ENCODE measurements at places on chromosomes 4 and X.

DNA sequence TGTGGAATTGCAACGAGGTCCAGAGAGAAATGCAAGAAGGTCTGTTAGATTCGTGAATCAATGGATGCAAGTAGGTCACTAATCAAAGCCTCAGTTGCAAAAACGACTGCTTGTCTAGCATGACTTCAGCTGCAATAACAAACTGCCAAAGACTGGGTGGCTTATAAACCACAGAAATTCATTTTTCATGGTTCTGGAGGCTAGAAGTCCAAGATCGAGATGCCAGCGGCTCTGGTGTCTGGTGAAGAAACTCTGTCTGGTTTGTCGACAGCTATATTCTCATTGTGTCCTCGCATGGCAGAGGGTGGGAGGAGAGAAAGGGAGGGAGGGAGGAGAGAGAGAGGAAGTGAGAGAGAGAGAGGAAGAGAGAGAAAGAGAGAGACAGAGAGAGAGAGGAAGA is 114.7 kb downstream of the MXRA5 start:
- no peaks in the 10 kb centered on the region for H3K4me1 ChIP-seq
- no peak for DNase-seq
- no peak overlapping the region for H3K27ac ChIP-seq
- H3K4me3 ChIP-seq: no peak overlapping the region
- no peaks in the 10 kb centered on the region for H3K27me3 ChIP-seq

DNA sequence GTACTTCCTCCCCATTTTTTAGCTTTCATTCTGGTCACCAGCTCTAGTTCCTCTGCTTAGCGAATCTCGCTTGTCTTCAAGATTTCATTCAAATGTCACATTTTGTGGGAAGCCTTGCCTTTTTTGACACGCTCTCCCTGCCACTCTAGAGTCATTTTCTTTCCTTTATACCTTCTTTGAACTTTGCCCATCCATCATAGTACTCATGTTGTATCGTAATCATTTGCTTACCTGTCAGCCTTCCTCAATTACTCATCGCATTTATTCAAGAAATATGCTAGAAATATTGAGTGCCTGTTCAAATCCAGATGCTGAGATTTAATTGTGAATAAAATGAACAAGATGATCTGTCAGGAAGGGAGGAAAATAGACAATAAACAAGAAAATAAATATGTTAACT is 21.8 kb downstream of the TSPAN7 start:
- H3K4me3 ChIP-seq: no peak overlapping the region
- no peaks in the 10 kb centered on the region for H3K27me3 ChIP-seq
- no peaks in the 10 kb centered on the region for H3K4me1 ChIP-seq
- H3K27ac ChIP-seq: no peak overlapping the region
- DNase-seq: no peak

DNA sequence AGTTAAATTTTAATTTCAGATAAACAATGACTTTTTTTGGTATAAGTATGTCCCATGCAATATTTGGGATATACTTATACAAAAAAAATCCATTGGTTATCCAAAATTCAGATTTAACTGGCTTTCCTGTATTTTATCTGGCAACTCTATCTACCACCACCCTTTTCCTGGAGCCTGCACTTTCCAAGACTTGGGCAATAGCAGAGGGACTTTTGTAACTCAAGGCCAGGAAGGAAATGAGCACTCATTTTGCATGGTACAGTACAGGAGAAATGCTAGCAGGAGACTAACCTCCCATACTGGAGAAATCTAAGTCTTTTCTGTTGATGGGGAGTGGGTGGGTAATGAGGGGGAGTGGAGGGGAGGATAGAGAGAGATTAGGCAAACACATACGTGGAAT is 37.7 kb upstream of the PLAC1 start:
- no peaks in the 10 kb centered on the region for H3K27me3 ChIP-seq
- no peak overlapping the region for H3K4me3 ChIP-seq
- no peak for DNase-seq
- H3K27ac ChIP-seq: no peak overlapping the region

GRCh38 chrX:66680451-66680850 is 41.6 kb upstream of the EDA2R start:
- H3K4me3 ChIP-seq: no peak overlapping the region
- no peaks in the 10 kb centered on the region for H3K4me1 ChIP-seq
- no peaks in the 10 kb centered on the region for H3K36me3 ChIP-seq
- DNase-seq: no peak
- no peaks in the 10 kb centered on the region for H3K27me3 ChIP-seq

DNA sequence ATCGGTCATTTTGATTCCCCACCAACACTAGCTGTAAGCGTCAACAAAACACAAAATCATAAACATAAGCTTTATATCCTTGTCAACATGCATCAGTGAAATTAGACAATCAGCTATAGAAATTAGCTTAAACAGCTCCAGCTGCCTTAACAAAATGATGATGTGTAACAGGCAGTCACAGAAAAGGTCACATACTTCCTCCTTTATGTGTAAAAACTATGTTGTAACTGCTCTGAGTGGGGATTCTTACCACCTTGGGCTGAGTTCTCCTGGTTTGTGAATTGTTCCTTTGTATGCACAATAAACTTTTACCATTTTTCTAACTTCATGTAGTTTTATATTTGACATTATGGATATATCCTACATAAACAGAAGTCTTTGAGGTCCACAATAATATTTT is 73.9 kb upstream of the MAP9 start:
- H3K4me3 ChIP-seq: no peak overlapping the region
- no peak for DNase-seq
- no peak overlapping the region for H3K27ac ChIP-seq
- no peaks in the 10 kb centered on the region for H3K27me3 ChIP-seq
- H3K36me3 ChIP-seq: no peaks in the 10 kb centered on the region
- H3K4me1 ChIP-seq: no peaks in the 10 kb centered on the region

DNA sequence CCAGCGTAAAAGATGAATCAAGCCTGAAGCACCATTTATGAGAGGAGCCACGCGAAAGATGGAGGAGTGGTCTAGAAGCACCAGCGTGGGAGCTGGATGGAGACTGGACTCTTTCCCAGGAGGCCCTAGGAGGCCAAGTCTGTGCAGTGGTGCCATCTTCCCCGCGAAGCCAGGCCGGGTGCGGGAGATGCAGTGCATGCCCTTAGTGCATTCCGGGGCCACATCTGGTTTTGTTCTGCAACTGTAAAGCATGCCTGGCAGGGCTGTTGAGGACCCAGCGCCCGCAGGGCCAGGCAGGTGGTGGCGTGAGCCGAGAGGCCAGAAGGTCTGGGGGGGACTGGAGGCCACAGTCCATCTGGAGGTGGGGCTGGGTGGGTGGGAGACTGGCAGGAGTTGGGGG is 78.6 kb upstream of the ADRA2C start:
- H3K27me3 ChIP-seq: no peaks in the 10 kb centered on the region
- DNase-seq: no peak
- H3K27ac ChIP-seq: no peak overlapping the region
- no peaks in the 10 kb centered on the region for H3K4me1 ChIP-seq
- no peak overlapping the region for H3K4me3 ChIP-seq

DNA sequence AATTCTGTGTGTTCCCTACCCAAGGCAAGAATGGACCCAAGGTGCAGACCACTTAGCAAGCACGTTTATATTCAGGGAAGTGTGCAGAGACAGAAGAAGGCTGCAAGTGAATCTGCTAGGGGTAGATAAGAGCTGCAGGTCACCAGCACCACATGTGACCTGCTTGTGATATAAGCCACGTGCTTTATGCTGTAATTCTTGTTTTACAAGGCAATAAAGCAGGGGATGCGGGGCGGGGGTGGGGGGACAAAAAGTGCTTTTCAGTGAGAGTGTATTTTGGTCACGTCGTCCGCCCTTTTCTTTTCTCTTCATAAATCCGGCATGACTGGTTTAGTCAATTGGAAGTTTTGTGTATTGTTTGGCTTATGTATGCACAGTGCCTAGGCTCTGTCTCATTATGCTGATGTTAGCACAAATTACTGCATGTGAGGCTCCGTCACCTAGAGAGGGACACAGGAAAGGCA is 192.7 kb downstream of the RBMX2 start:
- H3K4me1 ChIP-seq: no peaks in the 10 kb centered on the region
- no peak overlapping the region for H3K27ac ChIP-seq
- H3K4me3 ChIP-seq: no peak overlapping the region

- no peak overlapping the region for H3K27ac ChIP-seq
- no peak overlapping the region for H3K4me3 ChIP-seq
Observed at GRCh38 chrX:69107231-69107739, 58.0 kb downstream of the PJA1 start.

- H3K27me3 ChIP-seq: no peaks in the 10 kb centered on the region
- DNase-seq: no peak
- no peaks in the 10 kb centered on the region for H3K4me1 ChIP-seq
- H3K4me3 ChIP-seq: no peak overlapping the region
- no peak overlapping the region for H3K27ac ChIP-seq
Observed at GRCh38 chr4:67744561-67745283, 9.5 kb downstream of the GNRHR start.

GRCh38 chr4:26178854-26179253 is 142.0 kb upstream of the RBPJ start:
- DNase-seq: no peak
- H3K27me3 ChIP-seq: no peaks in the 10 kb centered on the region
- H3K4me3 ChIP-seq: no peak overlapping the region
- H3K36me3 ChIP-seq: no peaks in the 10 kb centered on the region
- no peaks in the 10 kb centered on the region for H3K4me1 ChIP-seq

GRCh38 chr4:79920163-79920853 is 152.7 kb downstream of the ANTXR2 start:
- no peak for DNase-seq
- H3K27ac ChIP-seq: no peak overlapping the region
- H3K27me3 ChIP-seq: no peaks in the 10 kb centered on the region
- no peak overlapping the region for H3K4me3 ChIP-seq
- no peaks in the 10 kb centered on the region for H3K4me1 ChIP-seq

DNA sequence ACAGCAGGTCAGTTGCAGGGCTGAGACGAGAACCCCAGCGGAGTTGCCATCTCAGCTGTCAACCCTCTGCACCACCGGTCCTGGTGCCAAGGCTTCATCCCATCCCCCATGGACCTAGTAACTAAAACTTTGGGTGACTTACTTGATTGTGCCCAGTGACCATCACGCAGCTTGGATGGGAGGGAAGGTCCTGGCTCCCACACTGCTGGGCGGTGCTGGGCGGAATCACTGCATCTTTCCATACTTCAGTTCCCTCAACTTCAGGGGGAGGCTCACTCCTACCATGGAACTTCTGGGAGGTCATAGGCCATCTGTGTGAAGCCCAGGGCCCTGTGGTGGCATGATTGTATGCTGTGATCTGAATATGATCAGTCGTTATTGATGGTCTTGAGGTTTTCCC is 26.2 kb upstream of the JAKMIP1 start:
- H3K4me1 ChIP-seq: no peaks in the 10 kb centered on the region
- no peak overlapping the region for H3K27ac ChIP-seq
- H3K4me3 ChIP-seq: no peak overlapping the region
- no peak for DNase-seq

- H3K27ac ChIP-seq: no peak overlapping the region
- H3K36me3 ChIP-seq: no peaks in the 10 kb centered on the region
- no peak overlapping the region for H3K4me3 ChIP-seq
- DNase-seq: no peak
Observed at GRCh38 chr4:150782311-150782710, 200.4 kb downstream of the MAB21L2 start.

DNA sequence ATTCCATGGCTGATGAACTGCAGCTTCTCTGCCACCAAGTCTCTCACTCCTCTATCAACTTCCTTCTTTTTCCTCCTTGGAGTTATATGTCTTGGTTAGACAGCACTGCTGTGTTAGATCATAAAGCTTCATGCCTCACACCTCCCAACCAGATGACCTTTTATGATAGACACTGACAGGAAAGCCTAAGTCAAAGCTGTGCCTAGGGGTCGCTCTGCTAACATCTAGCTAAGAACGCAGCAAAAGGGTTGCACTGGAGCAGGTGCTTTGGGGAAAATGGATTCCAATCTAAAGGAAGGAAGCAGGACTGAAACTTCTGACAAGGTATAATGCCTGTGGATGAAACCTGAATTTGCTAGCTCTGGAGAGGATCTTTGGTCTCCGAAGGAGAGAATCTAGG is 509.7 kb downstream of the SMARCA1 start:
- DNase-seq: no peak
- no peaks in the 10 kb centered on the region for H3K36me3 ChIP-seq
- H3K4me1 ChIP-seq: no peaks in the 10 kb centered on the region
- no peak overlapping the region for H3K27ac ChIP-seq
- no peaks in the 10 kb centered on the region for H3K27me3 ChIP-seq

DNA sequence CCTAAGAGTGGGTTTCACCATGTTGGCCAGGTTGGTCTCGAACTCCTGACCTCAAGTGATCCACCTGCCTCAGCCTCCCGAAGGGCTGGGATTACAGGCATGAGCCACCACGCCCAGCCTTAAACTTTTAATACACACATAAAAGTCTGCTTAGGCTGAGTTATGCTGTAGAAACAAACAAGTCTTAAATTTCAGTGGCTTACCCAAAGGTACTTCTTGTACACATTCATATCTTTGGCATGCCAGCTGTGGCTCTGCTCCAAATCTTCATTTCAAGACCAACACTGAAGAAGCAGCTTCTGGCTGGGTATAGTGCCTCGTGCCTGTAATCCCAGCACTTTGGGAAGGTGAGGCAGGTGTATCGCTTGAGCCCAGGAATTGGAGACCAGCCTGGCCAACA is 80.3 kb downstream of the PPEF2 start:
- no peaks in the 10 kb centered on the region for H3K36me3 ChIP-seq
- no peaks in the 10 kb centered on the region for H3K27me3 ChIP-seq
- no peak overlapping the region for H3K4me3 ChIP-seq
- no peak for DNase-seq

GRCh38 chr4:8542776-8543525 is 37.2 kb upstream of the GPR78 start:
- H3K27me3 ChIP-seq: no peaks in the 10 kb centered on the region
- no peak overlapping the region for H3K4me3 ChIP-seq
- H3K27ac ChIP-seq: no peak overlapping the region
- DNase-seq: no peak

DNA sequence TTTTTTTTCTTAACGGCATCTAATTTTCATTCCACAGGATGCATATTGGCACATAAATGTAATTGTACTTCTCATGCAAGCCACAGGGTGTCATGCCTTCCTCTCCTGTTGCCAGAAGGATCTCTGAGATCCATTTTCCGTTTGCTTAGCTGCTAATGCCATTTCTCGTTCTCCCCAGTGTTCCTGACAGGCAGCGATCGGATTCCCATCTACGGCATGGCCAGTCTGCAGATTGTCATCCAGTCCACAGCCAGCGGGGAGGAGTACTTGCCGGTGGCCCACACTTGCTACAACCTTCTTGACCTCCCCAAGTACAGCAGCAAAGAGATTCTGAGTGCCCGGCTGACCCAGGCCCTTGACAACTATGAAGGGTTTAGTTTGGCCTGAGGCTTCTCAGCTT is 8.9 kb upstream of the NAP1L5 start:
- H3K4me3 ChIP-seq: no peak overlapping the region
- H3K4me1 ChIP-seq: peaks cover 16% of the 10 kb centered on the region
- peaks cover 24% of the 10 kb centered on the region for H3K36me3 ChIP-seq

- no peaks in the 10 kb centered on the region for H3K36me3 ChIP-seq
- H3K4me3 ChIP-seq: no peak overlapping the region
- H3K27ac ChIP-seq: no peak overlapping the region
- H3K27me3 ChIP-seq: no peaks in the 10 kb centered on the region
- no peak for DNase-seq
Observed at GRCh38 chr4:1463927-1464540, 57.8 kb upstream of the NKX1-1 start.

GRCh38 chrX:44871931-44872820 is 812 bp upstream of the KDM6A start:
- H3K4me3 ChIP-seq: peak overlapping the region; percentile 94
- no peaks in the 10 kb centered on the region for H3K36me3 ChIP-seq
- DNase-seq: no peak
- peak overlapping the region; percentile 100 for H3K27ac ChIP-seq

- no peak for DNase-seq
- no peaks in the 10 kb centered on the region for H3K36me3 ChIP-seq
- H3K4me3 ChIP-seq: no peak overlapping the region
- no peak overlapping the region for H3K27ac ChIP-seq
- H3K27me3 ChIP-seq: no peaks in the 10 kb centered on the region
Observed at GRCh38 chr4:48190839-48191238, 56.8 kb upstream of the TXK start.

Measured in vagina (tissue), 2 donors.